PC-3 (cell line): ENCODE measurements at places on chromosomes 7 and 10.

GRCh38 chr10:70234668-70235447 is 1.6 kb upstream of the PPA1 start:
- no peak for DNase-seq

- DNase-seq = no peak
Measured at GRCh38 chr10:103663236-103663635, 169.7 kb downstream of the NEURL1 start.

DNA sequence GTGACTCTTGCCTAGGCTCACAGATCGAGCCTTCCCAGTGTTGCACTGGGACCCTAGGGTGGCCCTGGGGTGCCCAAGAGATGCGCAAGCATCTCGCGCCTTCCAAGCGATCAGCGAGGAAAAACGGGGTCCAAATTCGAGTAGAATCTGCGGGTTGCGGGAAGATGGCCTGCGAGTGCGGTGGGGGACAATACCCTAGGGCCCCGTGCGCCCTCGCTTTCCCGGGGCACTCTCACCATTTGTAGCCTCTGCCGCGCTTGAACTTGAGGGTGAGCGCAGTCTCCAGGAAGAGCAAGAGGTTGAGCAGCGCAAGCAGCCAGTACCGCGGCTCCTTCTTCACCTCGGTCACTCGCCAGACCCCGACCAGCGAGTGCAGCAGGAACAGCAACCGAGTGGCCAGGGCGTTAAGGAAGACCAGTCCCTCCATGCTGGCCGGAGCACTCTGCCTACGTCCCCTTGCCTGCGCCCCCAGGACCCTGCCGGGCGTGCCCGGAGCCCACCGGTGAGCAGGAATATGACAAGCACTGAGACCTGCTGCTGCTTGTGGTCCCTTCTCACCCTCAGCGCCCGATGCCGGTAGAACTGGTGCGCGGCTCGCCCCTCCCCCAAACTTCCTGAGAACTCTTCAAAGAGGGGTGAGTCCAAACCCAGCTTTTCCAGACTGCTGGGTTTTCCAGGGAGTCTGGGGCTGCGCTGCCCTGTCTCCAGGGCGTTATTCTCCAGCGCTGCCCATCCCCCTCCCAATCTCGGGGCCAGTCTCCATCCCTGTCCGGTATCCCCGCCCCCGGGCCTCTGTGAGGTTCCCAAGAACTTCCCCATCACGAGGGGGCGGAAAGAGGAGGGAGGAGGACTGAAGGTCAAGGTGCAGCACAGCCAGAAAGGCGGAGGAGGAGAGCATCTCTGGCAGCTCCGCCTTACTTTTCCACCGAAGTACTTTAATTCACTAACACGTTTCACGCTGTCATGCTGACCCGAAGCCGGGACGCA is at the start of gene TMEM26:
TMEM26 (minus strand) TSS at position 727 of the 987 bp plus-strand sequence; CDS start at position 427, 300 bp downstream.
- DNase-seq = no peak

GRCh38 chr7:44284881-44285541 is 40.4 kb downstream of the CAMK2B start:
- DNase-seq = no peak

GRCh38 chr10:98172495-98172894 is 38.0 kb downstream of the R3HCC1L start:
- DNase-seq = no peak

DNA sequence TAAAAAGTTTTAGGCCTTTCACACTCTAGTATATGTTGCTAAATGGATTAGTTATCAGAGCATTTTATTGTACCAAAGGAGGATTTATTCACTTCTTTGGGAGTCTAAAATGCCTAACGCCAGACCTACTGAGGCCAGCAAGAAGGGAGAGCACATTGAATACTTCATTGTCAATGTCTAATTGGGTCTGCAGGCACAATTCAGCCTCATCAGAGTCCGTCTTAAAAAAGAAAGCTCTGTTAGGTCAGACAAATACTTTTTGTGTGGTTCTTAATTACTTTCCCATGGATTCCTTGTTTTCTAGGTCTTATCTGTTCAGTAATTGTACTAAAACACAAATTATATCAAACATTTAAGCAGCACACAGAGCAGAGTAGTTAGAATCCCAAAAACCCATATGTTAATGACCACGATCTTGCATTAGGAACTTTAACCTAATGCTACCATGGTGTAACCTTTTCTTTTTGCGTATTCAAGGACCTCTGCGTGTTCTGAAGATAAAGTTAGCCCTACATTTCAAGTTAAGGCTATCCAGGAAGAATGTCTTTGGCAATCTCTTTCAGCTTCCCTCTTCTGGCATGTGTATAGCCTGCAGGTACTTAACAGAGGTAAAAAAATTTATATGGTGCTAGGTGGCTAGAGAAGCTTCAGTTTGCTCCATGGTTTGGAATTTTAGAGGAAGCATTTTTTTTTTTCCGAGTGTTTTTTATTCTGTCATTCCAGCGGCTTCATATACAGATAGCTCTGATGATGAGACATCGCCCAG is 45.7 kb upstream of the STRIP2 start:
- no peak for DNase-seq

DNA sequence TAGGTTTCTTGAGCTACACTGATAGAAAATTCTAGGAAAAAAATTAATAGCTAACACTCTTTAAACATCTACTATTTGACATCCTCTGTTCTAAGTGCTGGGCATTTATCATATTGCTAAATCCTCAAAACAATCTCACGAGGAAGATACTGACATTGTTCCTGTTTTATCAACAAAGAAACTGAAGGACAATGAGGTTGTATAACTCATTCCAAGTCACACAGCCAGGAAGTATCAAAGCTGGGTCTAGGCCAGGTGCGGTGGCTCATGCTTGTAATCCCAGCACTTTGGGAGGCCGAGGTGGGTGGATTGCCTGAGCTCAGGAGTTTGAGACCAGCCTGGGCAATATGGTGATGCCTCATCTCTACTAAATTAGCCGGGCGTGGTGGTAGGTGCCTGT is 51.6 kb upstream of the IL6 start:
- DNase-seq = peak; percentile 70
